Motor neuron (in vitro differentiated cells): ENCODE measurements at places on chromosomes 13 and 19.

GRCh38 chr13:79307866-79308298 is 98.2 kb downstream of the RBM26 start:
- peak; percentile 29 for ATAC-seq

GRCh38 chr13:99009987-99010551 is 32.2 kb upstream of the DOCK9 start:
- no peak for ATAC-seq

GRCh38 chr13:18995259-18995873 is 186.3 kb downstream of the TUBA3C start:
- ATAC-seq, result no peak

GRCh38 chr13:25860265-25860664 is 191.6 kb downstream of the SHISA2 start:
- ATAC-seq, result no peak

GRCh38 chr19:44947041-44947581 is 1.3 kb downstream of the APOC2 start:
- ATAC-seq, result no peak

GRCh38 chr13:29888306-29888705 is 37.9 kb upstream of the UBL3 start:
- ATAC-seq, result no peak

DNA sequence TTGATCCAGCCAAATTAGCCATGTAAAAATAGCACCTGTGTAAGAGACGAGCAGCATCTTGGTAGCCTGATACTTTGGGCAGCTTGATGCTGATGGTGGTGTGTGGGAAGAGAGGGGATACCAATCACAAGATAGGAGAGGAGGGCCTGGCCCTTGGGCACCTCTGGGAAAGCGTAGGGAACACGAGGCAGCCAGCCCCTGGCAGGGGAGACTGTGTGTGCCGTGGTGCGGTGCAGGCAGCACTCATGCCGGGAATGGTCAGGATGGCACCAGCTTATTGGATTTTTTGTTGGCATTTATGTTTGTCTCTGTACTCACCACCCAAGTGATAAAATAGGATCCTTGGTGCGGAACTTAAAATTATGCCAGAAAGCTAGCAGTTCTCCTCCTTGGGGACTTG is 10.2 kb downstream of the SIGLEC8 start:
- ATAC-seq, result no peak

- ATAC-seq, result no peak
These were observed 43.7 kb downstream of the TSSK6 start for GRCh38 chr19:19471682-19472081.

DNA sequence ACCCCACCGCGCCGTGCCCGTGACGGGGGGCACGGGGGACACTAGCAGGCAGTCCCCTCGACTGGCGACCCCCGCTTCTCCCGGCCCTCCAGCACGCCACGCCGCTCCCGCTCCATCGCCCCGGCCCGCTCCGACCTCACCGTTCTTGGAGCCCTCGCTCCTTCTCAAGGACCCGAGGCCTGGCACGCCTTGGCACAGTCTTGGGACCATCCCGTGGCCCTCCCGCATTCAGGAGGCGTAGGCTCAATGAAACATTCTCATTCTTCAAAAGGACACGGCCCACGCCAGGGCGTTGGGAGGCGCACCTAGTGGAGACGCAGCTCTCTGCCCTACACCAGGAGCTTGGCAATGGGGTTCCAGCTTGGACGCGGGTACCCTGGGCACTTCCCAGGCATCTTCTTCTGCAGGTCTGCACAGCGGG is 473 bp upstream of the CERS1 start:
- no peak for ATAC-seq

- no peak for ATAC-seq
These were observed 13.5 kb upstream of the COMP start for GRCh38 chr19:18804643-18805042.

DNA sequence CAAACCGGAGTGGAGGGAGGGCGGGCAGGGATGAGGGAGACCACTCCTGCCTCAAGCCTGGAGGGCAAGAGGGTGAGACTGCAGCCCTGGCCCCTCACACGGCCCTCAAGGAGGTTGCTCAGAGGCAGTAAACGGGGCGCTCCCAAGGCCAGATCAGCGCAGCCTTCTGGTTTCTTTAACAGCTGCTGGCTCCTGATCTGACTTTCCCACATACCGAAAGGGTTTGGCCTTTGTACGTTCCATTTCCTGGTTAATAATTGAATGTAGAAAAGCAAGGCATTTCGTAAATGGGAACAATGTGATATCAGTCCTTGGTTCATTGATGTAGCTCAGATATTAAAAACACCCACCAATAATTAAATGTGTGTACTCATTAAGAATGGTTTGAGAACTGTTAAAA is 71.5 kb downstream of the GGACT start:
- ATAC-seq, result no peak

DNA sequence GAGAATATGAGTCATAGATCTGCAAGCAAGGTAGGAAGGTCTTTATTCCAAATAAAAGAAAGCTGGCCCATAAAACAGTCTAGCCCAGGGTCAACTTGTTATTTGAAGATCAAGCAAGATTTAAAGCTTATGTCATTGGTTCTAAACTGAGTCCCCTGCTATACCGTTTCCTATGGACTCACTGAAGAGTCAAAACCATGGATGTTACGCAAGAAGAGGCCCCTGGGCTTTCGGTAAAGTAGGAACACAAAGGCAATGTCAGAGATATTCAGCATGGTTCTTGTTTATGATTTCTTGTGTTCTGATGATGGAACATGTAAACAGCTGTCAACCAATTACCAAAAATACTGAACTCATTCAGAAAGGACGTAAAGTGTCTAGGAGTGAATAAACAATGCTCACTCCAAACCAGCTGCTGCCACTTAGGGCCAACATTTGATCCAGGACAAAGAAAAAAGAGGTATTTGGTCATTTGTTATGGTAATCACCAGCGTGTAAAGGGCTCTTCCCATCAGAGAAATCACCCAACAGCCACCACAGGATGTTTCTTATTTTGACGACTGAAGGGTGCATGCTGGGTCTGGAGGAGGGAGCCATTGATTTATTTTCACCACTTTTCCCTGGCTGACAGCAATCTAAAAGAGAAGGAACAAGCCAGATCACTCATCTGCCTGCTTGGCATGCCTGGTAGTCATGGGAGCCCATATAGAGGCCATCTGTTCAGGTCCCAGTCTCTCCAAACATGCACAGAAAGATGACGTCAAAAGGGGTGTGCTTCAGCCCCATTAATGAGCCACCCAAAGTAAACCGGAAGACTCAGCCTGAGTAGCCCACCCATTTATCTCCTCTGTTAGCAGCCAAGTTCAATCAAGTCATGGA is 68.3 kb downstream of the FGF14 start:
- peak; percentile 88 for ATAC-seq

- ATAC-seq, result no peak
These were observed 4.5 kb upstream of the IL12RB1 start for GRCh38 chr19:18091217-18091608.
